ENCODE measurements at places on chromosomes 1 and 21.

- DNase-seq: no peak
- no peaks in the 10 kb centered on the region for H3K36me3 ChIP-seq
- no peak overlapping the region for H3K27ac ChIP-seq
- H3K27me3 ChIP-seq: no peaks in the 10 kb centered on the region
Observed at GRCh38 chr1:71559880-71560279, 479.0 kb upstream of the ZRANB2 start.

DNA sequence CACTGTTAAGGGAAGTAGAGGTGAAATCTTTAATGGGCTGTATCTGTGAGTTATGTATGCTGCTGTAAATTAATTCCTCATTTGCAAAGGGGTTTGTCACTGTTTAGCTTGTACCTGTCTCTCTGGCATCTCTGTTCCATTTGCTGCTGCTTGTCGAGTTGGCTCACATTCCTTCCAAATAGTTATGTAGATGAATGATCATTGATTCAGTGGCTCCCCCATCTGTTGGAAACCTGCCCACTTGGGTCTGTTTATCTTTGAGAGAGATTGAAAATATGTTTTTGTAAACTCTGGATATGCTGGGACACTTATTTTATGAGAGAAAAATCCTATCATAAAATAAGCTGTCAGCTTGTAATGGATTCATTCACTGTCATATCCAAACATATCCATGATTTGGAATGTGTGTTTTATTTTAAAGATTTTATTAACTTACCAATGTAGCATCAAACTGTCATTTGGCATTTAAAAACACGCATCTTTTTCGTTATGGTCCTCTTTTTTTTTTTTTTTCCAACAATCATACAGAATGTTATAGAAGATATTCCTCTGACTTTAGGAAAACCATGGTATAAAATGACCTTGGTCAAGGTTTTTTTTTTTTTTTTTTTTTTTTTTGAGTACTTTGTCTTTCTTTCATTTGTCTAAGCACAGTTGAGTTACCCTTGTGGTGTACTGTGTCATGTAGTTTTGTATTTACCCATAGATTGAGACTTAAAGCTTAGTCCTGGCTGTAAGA lies 3.5 kb downstream of the RYR2 start:
- no peak overlapping the region for H3K27ac ChIP-seq
- peaks cover 46% of the 10 kb centered on the region for H3K27me3 ChIP-seq
- peaks cover 3% of the 10 kb centered on the region for H3K36me3 ChIP-seq
- DNase-seq: no peak

DNA sequence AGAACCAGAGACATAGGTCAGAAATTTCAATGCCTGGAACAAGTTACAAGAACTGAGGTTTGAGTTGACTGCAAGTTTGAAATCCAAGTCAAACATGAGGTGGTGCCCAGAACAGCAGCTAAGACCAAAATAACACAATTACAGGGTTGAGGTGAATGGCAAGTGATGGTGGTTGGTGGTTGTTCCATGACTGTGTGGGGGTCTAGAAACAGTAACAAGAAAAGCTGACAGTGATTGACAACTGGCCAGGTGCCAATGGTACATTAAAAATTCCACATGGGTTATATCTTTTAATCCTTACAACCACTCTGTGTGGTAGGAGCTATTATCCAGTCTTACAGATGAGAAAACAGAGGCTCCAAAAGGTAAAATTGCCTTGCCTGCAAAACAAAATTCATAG lies 32.0 kb downstream of the RIMS3 start:
- H3K27me3 ChIP-seq: no peaks in the 10 kb centered on the region
- no peak for DNase-seq
- H3K27ac ChIP-seq: no peak overlapping the region
- peaks cover 31% of the 10 kb centered on the region for H3K4me1 ChIP-seq
- peaks cover 5% of the 10 kb centered on the region for H3K36me3 ChIP-seq

DNA sequence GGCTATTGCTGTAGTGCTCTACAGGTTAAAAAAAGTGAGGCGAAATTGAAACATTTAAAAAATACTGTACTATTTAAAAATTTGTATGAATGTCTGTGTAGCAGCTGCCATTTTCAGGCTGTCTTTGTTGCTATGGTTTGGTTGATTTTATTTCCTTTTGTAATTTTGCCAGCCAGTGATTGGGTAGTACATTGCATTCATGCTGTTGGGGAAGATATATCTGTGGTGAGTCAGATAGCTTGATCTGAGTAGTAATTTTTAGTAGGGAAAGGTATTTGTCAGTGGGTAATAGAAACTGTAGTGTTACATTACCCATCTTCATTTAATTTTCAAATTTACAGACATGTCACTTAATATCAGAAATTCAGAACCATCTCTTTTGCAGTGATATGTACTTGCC lies 15.0 kb downstream of the NFIA start:
- no peaks in the 10 kb centered on the region for H3K4me1 ChIP-seq
- no peak for DNase-seq
- no peak overlapping the region for H3K4me3 ChIP-seq
- H3K27me3 ChIP-seq: no peaks in the 10 kb centered on the region
- peaks cover 2% of the 10 kb centered on the region for H3K36me3 ChIP-seq

DNA sequence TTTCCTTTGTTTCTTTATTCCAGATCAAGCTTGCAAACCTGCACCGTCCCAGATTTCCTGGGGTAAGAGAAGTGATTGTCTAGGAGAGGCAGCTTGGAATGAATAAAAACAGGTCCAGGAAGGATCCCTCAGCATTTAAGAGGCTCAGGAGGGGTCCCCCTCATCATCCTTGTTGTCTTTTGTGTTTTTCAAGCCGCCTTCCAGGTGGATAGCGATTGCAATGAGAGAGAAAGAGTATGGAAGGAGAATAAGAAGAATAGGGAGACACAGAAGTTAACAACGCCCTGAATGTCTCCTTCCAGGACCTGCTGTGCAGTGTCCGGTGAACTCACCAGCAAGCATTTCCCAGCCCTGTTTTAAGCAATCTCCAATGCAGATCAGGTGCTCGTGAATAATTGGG lies 8.5 kb downstream of the ERG start:
- peaks cover 26% of the 10 kb centered on the region for H3K27me3 ChIP-seq
- no peak overlapping the region for H3K27ac ChIP-seq
- H3K4me1 ChIP-seq: no peaks in the 10 kb centered on the region
- no peak overlapping the region for H3K4me3 ChIP-seq

DNA sequence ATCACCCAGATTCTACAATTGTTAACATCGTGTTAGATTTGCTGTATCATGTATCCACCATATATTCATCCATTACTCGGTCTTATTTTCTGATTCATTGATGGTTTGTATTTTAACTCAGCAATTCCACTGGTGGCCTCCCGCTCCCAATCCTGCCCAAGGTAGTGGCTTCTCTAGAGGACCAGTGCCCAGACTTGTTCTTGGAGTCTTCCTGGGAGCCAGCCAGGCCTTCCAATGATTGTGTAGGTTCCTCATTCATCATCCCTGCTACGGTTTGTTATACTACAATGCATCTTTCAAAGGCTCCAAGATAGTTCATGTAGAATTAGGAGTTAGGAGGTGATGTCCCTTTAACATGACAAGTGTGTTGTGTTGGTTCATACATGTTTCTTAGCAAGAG lies 451.1 kb downstream of the SETD4 start:
- H3K4me1 ChIP-seq: peaks cover 2% of the 10 kb centered on the region
- no peak for DNase-seq
- no peaks in the 10 kb centered on the region for H3K36me3 ChIP-seq
- H3K27ac ChIP-seq: no peak overlapping the region

- H3K4me1 ChIP-seq: no peaks in the 10 kb centered on the region
- DNase-seq: no peak
- no peak overlapping the region for H3K27ac ChIP-seq
- peaks cover 7% of the 10 kb centered on the region for H3K27me3 ChIP-seq
Observed at GRCh38 chr1:235584973-235585372, 64.6 kb downstream of the GNG4 start.

DNA sequence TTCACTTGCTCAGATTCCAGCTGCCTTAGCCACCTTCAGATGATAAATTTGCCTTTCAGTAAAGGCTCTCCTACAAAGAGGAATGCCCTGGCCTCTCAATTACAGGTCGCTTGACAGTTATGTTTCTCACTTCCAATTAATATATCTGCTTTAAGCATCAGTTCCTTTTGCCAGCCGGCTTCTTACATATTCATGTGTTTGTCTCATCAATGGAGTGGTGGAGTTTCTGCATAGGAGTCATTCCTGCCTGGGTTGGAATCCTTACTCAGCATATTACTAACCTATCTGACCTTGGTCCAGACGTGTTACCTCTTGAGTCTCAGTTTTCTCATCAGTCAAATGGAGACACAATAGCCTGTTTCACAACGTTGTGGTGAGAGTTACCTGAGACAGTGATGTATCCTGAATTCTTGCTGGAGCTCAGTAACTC lies 9.4 kb upstream of the SESN2 start:
- no peaks in the 10 kb centered on the region for H3K27me3 ChIP-seq
- peak overlapping the region; percentile 96 for H3K27ac ChIP-seq
- DNase-seq: no peak
- peaks cover 38% of the 10 kb centered on the region for H3K4me1 ChIP-seq

GRCh38 chr1:186308264-186309060 lies 66.6 kb downstream of the TPR start:
- H3K4me1 ChIP-seq: peaks cover 27% of the 10 kb centered on the region
- peaks cover 12% of the 10 kb centered on the region for H3K36me3 ChIP-seq
- no peak for DNase-seq
- H3K27ac ChIP-seq: no peak overlapping the region
- no peak overlapping the region for H3K4me3 ChIP-seq

- DNase-seq: no peak
- H3K36me3 ChIP-seq: no peaks in the 10 kb centered on the region
- H3K27me3 ChIP-seq: peaks cover 2% of the 10 kb centered on the region
- H3K27ac ChIP-seq: no peak overlapping the region
Observed at GRCh38 chr1:87474098-87474497, 145.4 kb downstream of the LMO4 start.

- peaks cover 24% of the 10 kb centered on the region for H3K4me1 ChIP-seq
- H3K4me3 ChIP-seq: peak overlapping the region; percentile 79
- peak overlapping the region; percentile 73 for H3K27ac ChIP-seq
- peaks cover 7% of the 10 kb centered on the region for H3K27me3 ChIP-seq
Observed at GRCh38 chr1:27724961-27725373, 794 bp upstream of the FAM76A start.

DNA sequence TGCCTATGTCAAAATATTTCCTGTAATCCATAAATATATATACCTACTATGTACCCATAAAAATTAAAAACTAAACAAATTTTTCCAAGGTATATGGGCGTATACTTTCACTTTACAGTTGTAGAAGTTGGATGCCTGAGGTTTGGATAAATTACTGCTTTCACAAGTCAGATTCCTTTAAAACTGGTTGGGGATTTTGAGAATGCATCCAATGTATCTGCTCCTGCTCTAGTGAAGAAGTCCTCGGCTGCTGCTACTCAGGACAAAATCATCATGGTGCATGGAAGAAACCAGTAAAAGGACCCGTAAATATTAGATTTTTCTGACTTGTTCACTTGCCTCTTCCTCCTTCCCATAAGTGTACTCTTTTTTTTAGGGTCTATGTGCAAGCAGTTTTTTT lies 841.1 kb downstream of the USP25 start:
- no peak overlapping the region for H3K4me3 ChIP-seq
- H3K36me3 ChIP-seq: no peaks in the 10 kb centered on the region
- no peaks in the 10 kb centered on the region for H3K27me3 ChIP-seq
- no peak for DNase-seq
- H3K27ac ChIP-seq: no peak overlapping the region

GRCh38 chr21:14763695-14764064 lies 217.6 kb upstream of the SAMSN1 start:
- H3K4me1 ChIP-seq: peaks cover 2% of the 10 kb centered on the region
- H3K4me3 ChIP-seq: no peak overlapping the region
- DNase-seq: no peak
- peaks cover 3% of the 10 kb centered on the region for H3K36me3 ChIP-seq
- no peak overlapping the region for H3K27ac ChIP-seq

DNA sequence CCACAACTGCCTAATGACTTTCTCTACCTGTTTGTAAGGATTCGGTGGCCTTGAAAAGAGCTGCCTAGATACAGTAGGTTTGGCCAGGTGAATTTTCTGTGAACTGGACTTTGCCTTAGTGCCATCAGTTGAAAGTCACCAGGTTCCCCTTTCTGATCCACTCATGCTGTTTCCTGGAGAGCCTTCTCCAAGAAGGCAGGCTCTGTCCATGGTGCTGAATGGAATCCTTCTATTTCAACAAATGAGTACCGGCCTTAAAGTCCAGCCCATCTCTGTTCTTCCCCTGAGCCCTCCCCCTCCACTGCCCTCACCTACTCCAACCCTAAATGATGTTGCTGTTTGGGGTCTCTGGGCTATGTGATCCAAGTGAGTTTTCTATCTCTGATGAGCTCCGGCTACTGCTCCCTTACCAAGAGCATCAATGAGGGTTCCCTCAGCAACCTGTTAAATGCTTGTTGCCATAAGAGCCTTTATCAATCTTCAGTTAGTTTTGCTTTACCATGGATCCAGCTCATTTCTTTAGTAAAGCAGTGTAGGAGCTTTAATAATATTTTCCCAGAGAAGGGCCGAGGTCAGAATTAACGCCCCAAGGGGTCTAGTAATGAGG lies 500.4 kb downstream of the PTPRU start:
- DNase-seq: peak; percentile 29
- no peak overlapping the region for H3K4me3 ChIP-seq
- H3K27ac ChIP-seq: no peak overlapping the region
- peaks cover 6% of the 10 kb centered on the region for H3K4me1 ChIP-seq
- H3K27me3 ChIP-seq: peaks cover 1% of the 10 kb centered on the region
- H3K36me3 ChIP-seq: no peaks in the 10 kb centered on the region

- DNase-seq: no peak
- no peaks in the 10 kb centered on the region for H3K27me3 ChIP-seq
- H3K4me1 ChIP-seq: no peaks in the 10 kb centered on the region
- H3K36me3 ChIP-seq: peaks cover 24% of the 10 kb centered on the region
Observed at GRCh38 chr1:220235462-220235861, 36.8 kb downstream of the RAB3GAP2 start.

DNA sequence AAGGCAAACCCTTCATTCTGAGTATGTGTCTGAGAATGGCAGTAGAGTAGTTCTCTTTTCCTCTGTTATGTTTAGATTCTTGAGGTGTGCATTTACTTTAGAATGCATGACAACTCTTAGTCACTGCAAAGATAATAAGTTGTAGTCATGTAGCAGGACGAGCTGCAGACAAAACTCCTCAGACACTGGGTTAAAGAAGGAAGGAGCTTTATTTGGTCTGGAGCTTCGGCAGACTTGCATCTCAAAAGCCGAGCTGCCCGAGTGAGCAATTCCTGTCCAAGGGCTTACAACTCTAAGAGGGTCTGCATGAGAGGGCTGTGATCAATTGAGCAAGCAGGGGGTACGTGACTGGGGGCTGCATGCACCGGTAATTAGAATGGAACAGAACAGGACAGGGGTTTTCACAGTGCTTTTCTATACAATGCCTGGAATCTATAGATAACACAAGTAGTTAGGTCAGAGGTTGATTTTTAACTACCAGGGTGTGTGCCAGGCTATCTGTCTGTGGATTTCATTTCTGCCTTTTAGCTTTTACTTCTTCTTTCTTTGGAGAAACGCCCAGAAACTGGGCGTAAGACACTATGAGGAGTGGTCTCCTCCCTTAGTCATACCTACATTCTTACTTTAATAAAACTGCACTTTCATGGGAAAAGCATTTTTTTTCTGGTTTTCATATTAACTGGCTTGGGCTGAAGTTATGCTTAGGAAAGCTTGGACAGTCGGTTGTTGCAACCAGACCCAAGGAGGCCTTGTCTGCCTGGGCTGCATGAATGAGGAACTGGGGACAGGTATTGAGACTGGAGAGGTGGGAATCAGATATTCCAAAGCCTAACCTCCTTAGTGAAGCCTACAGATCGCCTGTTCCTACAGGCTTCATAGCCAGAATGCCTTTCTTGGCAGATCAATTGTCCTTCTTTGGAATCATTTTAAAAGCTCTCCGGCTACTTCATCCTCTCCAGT lies 115.1 kb downstream of the RHOU start:
- DNase-seq: no peak
- H3K36me3 ChIP-seq: no peaks in the 10 kb centered on the region
- H3K27ac ChIP-seq: no peak overlapping the region

Data from activated CD4-positive, alpha-beta memory T cell treated with anti-CD3 and anti-CD28 coated beads, Interleukin-2, amount 10 ng/mL, durations not matched to agents 7 days and 5 days (primary cell).